Amygdala (tissue), 56 donors: ENCODE measurements at places on chromosomes 1 and 21.

GRCh38 chr1:240497908-240498307 lies 114.0 kb downstream of the GREM2 start:
- DNase-seq = no peak

- DNase-seq = no peak
These were observed 75.8 kb downstream of the PCBP3 start for GRCh38 chr21:45719177-45719802.

DNA sequence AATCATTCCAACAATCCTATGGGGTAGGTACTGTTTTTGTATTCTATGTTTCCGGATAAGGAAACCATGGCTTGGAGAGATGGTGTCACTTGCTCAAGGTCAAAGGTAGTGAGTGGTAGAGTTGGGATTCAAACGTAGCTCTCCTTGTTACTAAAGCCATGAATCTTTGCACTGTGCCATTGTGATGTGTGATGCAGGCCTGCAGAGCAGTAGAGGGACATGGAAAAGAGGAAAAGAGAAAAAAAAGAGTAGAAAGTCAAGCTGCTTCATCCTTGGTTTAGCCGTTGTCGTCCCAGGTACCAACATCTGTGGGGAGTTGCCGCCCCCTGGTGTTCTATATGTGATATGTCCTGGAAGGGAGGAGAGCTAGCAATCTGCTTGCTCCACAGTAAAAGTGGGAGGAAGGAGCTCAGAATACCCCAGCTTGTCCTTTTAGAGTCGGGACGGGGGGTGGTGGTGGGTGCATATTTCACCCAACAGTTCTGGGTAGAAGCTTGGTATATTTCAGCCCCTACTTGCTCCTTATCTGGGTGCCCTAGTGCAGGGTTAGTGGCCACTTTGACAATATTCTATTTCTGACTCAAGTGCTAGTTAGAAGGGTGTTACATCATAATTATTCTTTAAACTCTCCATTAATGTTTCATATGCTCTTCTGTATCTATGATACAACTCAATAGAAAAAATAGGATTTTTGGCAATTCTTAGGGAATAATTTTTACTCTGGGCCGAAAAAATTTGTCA lies 98.4 kb downstream of the EBNA1BP2 start:
- no peak for DNase-seq

DNA sequence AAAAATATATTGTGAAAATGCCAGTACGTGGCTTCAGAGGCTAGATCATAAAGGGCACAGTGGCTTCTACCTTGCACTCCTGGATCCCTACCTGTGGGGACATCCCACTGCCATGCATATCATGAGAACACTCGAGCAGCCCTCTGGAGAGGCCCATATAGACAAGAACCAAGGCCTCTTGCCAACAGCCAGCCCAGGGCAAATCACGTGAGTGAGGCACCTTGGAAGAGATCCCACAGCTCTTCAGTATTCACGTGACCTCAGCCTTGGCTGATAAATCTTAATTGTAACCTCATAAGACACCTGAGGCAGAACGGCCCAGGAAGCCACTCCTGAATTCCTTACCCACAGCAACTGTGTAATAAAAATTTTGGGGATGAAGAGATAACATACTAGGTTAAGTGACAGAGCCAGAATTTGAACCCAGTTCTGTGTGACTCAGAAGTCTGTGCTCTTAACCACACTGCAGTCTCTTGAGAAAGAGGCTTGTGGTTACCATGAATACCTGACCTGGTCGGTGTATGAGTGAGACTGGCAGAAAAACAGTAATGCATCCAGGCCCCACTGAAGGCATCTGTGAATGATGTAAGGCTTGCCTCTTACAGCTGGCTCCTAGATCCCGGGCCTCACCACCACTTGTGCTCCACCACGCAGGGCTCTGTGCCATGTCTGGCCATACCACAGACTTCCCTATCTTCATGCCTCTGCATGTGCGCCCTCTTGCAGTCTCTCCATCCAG lies 6.9 kb upstream of the A3GALT2 start:
- DNase-seq = no peak

- no peak for DNase-seq
These were observed 150.9 kb upstream of the CTTNBP2NL start for GRCh38 chr1:112245114-112245513.

GRCh38 chr1:85417876-85418275 lies 47.1 kb downstream of the DDAH1 start:
- DNase-seq = no peak

GRCh38 chr1:207264663-207265252 lies 56.7 kb upstream of the CD55 start:
- DNase-seq = no peak

DNA sequence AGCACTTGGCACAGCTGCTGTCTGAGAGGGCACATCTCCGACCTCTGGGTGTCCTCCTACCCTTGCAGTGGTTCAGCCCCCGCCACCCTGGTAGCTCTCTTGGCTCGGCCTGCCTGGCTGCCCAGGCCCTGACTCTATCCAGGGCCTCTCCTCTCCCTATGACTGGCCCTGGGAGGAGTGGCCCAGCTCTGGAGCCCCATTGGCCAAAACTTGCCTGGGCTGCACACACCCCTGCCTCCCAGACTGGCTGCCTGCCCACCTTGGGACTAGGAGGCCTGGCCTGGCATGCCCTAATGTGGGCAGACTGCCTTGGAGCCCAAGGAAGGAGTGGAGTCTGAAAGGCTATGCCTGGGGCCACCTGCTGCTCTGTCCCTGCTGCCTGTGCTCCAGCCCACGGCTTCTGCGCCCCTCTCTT lies 33.6 kb downstream of the ACOT11 start:
- DNase-seq = peak; percentile 56

DNA sequence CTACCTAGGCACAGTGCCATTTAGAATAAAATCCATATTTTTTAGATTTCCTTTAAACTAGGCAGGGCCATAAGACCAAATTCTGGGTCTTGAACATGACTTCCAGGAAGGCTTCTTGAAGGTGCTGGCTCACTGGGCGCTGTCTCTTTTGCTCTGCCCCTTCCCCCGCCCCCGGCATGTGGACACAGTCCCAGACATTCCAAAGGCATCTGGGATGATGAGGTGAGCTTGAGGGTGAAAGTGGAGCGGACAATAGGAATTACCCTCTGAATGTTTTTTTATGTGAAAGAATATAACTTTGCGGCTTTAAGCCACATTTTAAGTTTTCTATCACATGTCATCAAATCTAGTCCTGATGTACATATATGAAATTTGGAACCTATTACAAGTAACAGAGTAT lies 29.4 kb downstream of the RWDD3 start:
- DNase-seq = no peak

GRCh38 chr1:200452850-200453552 lies 43.2 kb upstream of the ZNF281 start:
- no peak for DNase-seq

GRCh38 chr1:19698181-19698580 lies 33.5 kb downstream of the HTR6 start:
- no peak for DNase-seq

DNA sequence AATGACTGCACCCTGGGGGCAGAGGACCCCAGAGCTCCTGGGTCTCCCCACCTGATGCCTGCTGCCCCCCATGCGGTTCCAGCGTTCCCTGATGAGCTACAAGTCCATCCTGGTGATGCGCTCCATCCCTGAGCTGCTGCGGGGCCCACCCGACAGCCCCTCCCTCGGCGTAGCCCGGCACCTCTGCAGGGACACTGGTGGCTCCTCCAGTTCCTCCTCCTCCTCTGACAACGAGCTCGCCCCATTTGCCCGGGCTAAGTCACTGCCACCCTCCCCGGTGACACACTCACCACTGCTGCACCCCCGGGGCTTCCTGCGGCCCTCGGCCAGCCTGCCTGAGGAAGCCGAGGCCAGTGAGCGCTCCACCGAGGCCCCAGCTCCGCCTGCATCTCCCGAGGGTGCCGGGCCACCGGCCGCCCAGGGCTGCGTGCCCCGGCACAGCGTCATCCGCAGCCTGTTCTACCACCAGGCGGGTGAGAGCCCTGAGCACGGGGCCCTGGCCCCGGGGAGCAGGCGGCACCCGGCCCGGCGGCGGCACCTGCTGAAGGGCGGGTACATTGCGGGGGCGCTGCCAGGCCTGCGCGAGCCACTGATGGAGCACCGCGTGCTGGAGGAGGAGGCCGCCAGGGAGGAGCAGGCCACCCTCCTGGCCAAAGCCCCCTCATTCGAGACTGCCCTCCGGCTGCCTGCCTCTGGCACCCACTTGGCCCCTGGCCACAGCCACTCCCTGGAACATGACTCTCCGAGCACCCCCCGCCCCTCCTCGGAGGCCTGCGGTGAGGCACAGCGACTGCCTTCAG lies 35.5 kb downstream of the TRIM11 start:
- no peak for DNase-seq

DNA sequence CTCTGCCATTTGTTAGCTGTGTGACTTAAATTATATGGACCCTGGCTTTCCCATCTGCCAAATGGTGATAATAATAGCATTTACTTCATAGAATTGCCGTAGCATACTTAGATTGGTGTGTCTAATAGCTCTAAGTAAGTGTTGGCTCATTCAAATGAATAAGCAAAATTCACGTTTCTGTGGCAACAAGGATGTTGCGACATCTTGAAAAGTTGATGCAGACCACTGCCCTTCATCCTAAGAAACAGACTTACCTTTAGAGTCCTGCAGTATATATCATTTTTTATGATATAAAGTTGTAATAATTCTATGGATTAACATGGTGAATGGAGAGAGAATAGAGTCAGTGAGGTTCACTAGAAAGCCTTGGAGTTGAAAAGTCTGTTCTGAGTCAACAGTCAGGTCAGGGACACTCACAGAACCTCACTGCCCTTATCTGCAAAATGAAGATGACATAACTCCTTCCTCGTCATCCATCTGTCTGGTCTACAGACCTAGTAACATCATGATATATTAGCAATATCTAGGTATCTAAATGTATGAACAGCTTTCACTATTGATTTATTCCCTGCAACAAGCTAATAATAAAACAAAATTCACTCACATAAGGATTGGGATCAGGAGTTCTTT lies 167.3 kb upstream of the C8B start:
- no peak for DNase-seq

- peak; percentile 46 for DNase-seq
These were observed 48.5 kb upstream of the SLC25A33 start for GRCh38 chr1:9490605-9491339.

DNA sequence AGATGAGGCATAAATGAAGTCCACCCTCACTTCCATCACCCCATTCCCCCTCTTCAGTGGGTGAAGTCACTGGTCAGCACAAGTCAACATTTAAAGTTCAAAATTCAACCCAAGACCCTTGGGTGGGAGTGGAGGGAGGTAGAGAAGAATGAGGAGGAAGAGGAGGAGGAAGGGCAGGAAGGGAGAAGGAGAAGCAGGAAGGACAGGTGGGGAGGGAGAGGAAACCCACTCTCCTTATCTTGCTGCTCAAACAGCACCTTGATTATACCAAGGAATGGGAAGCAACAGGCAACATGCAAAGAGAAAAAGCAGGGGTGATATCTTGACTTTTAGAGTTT lies 4.0 kb upstream of the BTG2 start:
- no peak for DNase-seq

DNA sequence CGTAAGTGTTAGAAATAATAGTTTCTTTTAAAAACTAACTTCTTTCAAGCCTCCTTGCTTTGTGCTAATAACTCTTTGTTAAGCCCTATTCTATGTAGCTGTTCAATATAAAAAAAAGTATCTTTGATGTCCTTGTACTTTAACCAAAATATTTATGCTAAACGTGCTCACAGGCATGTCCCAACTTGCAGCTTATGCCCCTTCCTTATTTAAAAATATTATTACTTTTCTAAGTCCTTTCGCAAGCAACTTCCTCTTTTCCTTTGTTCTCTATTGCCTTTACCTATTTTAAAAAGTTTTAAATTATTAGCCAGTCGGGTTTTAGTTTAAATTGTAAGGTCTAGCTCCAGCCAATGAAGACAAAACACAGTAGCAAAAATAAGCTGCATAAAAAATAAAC lies 43.4 kb upstream of the NBPF3 start:
- DNase-seq = no peak

GRCh38 chr1:20426923-20427322 lies 59.1 kb downstream of the CAMK2N1 start:
- no peak for DNase-seq

- no peak for DNase-seq
These were observed 5.8 kb upstream of the SPTA1 start for GRCh38 chr1:158692356-158692755.

- no peak for DNase-seq
These were observed 143.9 kb upstream of the KLHDC7A start for GRCh38 chr1:18336801-18337200.

DNA sequence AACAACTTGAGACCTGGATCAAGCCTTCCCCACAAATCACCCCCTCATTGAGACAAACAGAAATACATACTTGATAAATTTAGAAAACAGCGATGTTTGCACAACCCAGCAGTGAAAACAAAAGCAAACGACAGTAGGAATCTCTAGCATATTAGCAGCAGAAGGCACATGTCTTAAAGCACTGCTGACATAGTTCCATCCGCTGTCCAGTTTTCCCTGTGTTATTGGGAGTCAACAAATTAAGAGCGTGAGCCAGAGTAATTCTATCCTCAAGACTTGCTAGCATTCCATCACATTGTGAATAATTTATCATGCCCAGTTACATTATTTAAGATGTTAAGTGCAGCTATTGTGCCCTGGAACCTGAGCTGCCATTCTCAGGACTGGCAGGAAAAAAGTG lies 55.3 kb downstream of the IGSF5 start:
- DNase-seq = no peak

DNA sequence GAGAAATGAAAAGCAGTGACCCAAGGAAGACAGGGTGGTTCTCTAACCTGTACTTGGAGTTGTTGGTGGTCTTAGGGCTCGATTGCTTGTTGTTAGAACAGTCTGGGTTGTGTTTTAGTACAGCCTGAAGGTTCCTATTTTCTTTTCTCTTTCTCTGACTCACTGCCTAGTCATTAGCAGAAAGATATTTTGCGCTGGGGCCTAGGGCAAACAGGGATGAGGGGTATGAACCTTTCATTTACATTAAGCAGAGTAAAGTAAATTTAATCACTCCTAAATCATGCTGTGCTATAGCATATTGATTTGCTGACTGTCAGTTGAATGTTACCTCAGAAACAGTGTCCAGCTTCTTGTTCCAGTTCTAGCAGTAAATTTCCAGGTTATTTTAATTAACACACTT lies 197.2 kb downstream of the RWDD3 start:
- DNase-seq = no peak

- DNase-seq = no peak
These were observed 2212.8 kb downstream of the MRPL39 start for GRCh38 chr21:23394458-23394857.

DNA sequence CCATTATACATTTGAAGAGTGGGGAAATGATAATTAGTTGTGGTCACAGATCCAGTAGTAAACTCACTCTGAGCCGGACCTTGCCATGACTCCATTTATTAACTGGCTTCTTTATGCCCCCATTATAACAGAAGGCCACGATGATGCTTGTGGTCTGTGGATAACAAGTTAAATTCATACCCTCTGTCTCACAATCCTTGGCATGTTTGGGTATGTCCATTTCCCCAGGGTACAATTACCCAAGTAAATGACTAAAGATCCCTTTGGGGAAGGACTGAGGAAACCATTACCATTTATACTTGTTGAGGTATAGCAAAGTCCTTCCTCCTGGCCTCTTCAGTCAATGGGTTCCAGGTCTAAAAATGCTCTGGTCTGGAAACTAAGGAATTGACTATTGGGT lies 7.3 kb upstream of the USP1 start:
- no peak for DNase-seq
